Stimulated activated CD4-positive, alpha-beta T cell treated with anti-CD3 and anti-CD28 coated beads, Interleukin-12 subunit alpha, Interleukin-12 subunit beta, amount 100 ng/mL, for 24 hours (primary cell): ENCODE measurements at places on chromosomes 5 and 9.

- no peak for DNase-seq
Observed at GRCh38 chr5:159884917-159885620, 31.2 kb upstream of the ADRA1B start.

DNA sequence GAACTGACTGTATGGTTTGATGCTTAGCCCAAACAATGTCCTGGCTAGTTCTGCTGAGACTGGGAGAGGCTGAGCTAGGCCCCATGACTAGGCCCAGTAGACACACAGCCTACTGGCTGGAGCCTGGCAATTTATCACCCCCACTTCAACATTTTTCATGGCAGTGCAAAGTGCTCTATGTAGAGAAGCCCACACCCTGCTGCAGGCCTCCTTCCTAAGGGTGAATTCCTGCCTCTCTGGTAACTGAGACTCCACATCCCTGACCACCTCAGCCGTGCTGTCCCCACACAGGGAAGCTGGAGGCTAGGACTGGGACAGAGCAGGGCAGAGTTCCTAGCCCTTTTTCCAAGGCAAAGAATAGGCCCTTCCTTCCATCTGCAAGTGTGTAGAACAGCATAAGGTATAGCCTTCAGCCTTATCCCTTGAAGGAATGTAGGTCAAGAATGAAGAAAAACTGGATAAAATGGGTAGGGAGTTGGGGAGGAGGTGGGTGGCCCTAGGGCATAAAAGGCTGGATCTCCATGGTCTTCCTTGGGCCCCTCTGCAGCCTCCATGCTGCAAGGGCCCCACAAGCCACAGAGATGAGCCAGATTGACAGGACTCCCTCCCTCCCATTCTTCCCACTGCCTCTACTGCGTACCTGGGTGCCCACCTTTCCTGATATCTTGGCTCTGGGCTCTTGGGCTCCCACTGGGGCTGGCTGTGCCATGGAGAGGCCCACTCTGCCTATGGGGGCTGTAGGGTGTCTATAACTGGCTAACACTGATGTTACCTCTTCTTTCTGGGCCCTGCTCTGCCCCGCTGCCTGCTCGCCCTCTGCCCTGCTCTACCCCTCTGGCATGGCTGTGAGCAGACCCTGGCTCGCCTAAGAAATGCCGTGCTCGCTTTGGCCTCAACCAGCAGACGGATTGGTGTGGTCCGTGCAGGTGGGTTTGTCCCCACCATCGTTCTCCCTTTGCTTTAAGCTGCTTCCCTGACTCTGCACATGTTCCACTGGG, 29.8 kb downstream of the TCF7 start:
- no peak for DNase-seq

DNA sequence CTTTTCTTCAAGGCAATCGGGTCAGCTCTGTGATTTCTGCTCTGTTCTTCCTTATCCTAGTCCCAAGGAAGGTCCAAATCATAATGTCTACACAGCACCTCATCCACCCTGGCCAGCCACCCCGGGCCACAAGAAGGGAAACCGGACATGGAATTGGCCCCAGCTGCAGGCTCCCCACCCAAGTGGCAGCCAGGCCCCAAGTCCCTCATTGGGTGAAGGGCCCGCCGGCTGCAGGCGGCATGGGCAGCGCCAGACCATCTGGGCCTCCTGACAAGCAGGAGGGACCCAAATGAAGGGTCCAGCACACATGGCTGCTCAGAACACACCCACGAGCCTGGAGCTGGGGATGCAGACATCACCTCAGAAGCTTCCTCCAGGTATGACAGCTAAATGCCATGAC, 33.7 kb downstream of the BICD2 start:
- no peak for DNase-seq

- DNase-seq = peak; percentile 17
Observed at GRCh38 chr9:135343837-135344522, 135.6 kb upstream of the PPP1R26 start.

GRCh38 chr9:34279411-34279810, 49.7 kb downstream of the KIF24 start:
- DNase-seq = no peak

- DNase-seq = no peak
Observed at GRCh38 chr5:150124111-150124557, 31.5 kb downstream of the PDGFRB start.

DNA sequence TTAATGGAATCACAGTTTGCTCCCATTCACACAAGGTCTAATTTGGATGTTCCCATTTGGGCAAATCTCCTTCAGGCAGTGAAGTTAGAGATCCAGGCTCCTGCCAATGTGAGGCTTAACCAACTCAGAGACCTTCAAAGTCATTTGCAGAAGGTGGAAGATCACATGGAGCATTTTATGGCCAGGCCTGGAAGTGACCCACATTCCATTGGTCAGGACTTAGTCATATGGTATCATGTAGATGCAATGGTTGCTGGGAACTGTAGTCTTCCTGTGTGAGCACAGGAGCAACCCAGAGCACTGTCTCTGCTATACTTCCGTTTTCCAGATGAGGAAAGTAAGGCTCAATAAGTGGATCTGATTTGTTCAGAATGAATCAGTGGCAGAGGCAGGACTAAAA, 292.7 kb upstream of the SMARCA2 start:
- no peak for DNase-seq

GRCh38 chr5:2155556-2155955, 272.8 kb upstream of the IRX4 start:
- no peak for DNase-seq

DNA sequence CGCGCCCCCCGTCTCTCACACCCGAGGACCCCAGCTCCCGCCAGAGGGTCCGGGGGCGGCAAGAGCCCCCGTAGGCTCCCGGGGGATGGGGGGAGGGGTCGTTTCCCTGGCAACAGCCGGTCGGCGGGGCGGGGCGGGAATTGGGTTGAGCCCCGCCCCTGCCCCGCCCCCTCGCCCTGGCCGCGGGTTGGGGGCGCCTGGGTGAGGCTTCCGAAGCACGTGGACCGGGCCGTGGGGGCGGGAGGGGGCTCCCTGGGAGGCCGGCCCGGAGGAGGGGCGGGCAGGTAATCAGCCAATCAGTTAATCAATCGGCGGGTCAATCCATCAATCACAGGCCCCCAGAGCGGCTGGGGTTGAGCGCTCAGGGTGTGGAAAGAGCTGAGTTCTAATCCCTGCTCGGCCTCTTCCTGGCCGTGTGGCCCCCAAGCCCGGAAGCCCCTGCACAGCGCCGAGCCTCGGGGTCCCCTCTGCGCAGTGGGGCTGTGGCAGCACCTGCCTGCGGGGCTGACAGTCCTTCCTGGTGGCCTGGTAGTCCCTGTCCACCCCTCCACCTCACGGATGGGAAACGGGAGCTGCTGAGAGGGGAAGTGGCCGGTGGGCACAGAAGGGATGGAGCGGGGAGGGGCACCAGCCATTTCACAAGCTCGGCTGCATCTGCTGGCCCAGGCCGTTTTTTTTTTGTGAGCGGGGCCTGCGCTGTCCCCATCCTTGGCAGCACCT, 174.2 kb upstream of the IER5L start:
- DNase-seq = no peak

GRCh38 chr9:122346478-122347347, 24.1 kb upstream of the PTGS1 start:
- DNase-seq = no peak

- no peak for DNase-seq
Observed at GRCh38 chr9:5579881-5580280, 49.0 kb upstream of the RIC1 start.

DNA sequence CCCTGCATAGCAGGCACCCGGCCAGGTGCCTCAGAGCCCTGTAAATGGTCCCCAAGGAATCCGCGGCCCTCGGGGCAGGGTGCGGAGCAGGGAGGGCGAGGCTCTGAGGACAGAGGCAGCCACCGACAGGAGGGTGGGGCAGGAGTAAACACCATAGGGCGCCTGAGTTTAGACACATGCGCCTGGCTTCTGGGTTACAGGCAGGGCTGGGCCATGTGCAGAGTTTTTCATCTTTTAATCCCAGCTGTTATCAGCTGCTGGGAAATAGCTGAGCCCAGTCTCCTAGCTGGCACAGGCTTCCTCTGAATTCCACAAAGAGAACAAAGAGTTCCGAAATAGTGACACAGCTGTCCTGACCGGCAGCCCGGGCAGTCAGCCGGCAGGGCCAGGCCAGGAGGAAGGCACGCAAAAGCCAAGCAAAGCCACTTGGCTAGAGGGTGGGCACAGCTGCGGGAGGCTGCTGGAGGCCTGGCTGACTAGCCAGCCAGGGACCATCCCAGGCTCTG, 98.9 kb upstream of the PHYKPL start:
- no peak for DNase-seq

GRCh38 chr5:74303578-74303977, 336.9 kb downstream of the ENC1 start:
- no peak for DNase-seq

- no peak for DNase-seq
Observed at GRCh38 chr5:84585218-84585617, 200.5 kb upstream of the EDIL3 start.

- DNase-seq = no peak
Observed at GRCh38 chr5:51386916-51387883, 4.0 kb downstream of the ISL1 start.

- DNase-seq = no peak
Observed at GRCh38 chr5:62621280-62621679, 42.7 kb downstream of the LRRC70 start.

DNA sequence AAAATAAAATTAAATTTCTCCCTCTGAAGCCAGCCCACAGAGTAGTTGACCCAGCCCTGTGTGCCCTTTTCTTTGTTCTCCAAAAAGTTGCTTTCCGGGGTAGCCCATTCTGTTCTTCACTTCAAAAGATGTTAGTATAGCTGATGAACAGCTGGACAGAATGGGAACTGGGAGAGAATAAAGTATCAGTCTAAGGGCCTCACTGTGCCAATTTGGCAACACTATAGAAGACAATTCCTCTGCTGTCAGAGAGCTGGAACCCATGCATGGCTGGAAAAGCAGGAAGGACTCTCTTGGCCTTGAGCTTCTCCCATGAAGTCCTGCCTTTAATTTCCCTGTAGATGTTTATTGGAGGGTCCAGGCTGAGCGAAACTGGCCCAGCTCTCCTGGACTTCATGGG, 11.0 kb upstream of the TNFSF8 start:
- no peak for DNase-seq

DNA sequence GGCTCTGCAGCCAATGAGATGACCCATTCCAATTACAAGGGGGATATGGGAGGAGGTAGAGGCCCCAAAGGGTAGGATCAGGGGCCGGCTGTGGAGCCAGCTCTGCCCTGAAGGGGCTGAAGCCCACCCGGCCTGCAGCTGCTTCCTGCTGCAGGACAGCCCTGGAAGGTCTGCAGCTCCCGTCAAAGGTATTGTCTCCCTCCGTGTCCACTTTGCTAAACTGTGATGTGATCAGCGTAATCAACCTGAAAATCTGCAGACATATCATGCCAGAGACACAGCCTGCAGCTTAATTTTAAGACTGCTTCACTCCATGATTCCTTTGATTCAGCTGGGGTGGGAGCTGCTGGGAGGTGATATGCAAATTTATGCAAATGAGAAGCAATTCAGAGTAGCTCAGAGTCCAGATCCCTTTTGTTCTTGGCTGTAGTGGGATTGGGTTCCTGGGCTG, 90.7 kb downstream of the GADD45G start:
- no peak for DNase-seq

GRCh38 chr5:155926031-155926430, 400.9 kb upstream of the SGCD start:
- DNase-seq = no peak

DNA sequence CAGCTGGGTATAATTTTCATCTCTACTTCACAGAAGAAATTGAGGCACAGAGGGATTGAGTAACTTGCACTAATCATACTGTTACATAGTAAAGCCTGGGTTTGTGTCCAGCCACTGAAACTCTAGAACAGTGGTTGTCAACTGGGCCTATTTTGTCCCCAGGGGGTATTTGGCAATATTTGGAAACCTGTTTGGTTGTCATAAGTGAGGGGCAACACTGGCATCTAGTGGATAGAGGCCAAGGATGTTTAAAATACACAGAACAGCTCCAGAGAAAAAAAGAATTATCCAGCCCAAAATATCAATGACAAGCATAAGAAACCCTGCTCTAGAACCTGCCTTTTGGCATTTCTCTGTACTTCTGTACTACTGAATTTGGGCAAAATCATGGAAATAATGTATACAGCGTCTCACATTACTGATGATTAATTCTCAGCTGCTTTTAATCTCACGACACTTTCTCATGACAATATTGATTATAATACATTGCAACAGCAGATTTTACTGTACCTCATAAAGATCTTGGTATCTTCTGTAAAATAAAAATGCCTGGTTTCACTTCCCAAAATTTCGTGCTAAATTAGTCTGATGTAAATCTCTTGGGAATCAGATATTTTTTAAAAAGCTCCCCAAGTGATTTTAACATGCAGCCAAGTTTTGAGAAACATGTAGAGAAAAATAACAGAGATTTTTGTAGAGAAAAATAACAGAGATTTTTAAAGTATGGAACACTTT, 112.7 kb downstream of the RORB start:
- DNase-seq = no peak

DNA sequence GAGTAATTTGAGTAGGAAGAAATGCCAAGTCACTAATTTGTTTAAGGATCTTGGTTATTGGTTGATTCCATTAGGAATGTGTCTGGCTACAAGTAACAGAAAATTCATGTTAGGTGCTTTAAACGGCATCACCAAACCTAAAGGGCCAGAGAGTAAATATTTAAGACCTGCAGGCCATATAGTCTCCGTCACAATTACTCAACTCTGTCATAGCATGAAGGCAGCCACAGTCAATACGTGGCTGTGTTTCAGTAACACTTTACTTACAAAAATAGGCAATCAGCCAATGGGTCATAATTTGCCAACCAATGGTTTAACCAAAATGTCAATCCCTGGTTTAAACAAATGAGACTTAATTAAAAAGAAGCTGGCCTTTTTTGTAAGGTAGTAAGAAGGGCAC, 98.5 kb downstream of the ARL15 start:
- no peak for DNase-seq

DNA sequence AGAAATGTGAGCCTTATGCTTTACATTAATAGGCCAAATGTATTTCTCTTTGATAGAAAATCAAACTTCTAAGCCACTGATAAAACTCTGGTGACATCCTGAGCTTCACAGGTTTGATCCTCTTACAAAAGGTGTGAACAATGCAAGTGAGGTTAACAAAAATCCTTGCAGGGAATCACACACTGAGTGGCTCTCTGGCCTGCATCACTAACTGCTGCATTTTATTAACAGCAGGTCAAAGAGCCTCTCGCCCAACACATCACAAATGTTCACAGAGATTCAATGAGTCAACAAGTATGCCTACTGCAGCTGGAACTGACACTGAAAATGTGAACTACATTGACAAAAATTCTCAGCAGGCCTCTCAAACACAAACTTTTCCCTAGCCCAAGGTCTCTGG, 122.3 kb downstream of the SEMA5A start:
- DNase-seq = no peak

DNA sequence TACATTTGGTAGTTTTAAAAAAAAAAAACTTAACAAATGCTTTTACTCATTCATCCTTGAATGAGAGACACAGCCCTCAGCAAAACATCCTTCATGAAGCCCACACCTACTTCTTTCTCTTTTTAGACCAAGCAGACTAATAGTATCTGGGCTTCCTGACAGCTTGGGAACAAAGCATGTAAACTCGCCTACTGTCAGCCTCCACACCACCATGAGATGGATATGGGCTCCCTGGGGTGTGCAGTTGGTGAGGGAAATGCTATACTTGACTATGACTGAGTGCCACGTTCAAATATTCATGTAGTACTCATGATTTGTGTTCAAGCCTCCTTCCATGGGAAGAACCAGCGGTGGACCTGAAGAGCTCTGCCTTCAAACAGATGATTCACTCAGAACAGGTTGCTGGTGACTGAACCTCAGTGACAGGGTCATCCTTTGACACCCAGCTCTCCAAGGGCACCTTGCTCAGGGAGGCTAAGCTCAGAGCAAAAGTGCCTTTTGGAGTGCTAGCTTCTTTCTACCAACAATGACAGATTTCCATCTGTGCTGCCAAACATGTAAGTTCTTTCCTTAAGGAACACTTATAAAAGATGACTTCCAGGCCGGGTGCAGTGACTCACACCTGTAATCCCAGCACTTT, 36.8 kb downstream of the SLC22A5 start:
- no peak for DNase-seq
